IMR-90 (cell line): ENCODE measurements at places on chromosomes 3 and 15. TPM values are rescaled to one million over a fixed set of nuclear protein-coding genes. Genes with fewer than 3 reads are reported as not detected.

DNA sequence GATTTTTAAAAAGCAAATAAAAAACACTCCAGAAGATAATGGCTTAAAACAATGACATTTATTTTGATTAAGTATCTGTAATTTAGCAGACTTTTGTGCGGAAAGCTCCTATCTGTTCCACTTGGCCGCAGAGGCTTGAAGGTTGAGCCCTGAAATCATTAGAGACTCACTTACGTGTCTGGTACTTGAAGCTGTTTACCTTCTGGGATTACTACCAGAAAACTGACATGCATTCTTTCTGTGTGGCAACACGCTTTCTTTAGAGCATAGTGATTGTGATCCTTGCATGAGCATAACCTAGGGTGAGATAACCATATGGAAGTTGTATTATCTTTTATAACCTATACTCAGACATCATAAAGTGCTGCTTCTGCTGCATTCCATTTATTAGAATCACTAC lies 298.5 kb downstream of the SI start:
- DNase-seq = no peak

DNA sequence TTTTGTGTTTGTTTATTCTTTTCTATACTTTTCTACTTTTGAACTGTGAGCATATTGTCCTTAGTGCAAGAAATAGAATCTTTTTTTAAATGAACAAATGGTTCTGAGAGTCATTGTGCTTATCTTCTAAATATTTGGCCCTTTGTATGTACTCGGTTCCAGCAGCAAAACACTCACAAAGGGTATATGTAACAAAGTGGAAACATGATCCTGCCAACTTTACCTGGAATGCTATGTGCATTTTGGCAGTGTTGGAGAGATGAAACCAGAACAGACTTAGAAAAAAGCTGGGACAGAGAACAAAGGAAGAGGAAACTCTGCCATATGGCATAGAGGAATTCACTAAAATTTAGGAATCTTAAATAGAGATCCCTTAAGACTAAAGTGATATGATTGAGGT lies 150.1 kb downstream of the FGF12 start:
- DNase-seq = no peak

DNA sequence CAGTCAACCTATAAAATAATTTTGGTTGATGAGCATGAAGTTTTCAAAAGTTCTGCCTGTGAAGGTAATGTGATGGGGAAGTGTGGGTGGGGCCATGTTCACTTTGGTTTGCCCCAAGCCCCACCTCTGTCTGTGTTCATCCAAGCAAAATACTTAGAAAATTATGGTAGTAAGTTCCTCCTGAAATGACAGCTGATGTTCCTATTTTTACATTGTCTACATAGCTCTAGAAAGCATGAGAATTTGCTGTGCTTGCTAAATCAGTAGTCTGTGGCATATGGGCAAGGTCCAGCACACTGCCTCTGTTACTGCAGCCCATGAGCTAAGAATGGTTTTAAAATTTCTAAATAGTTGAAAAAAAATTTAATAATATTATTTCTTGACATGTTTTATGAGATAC lies 21.9 kb upstream of the CP start:
- DNase-seq = no peak

GRCh38 chr3:127149621-127150310 lies 43.2 kb upstream of the PRR23E start:
- DNase-seq = no peak

GRCh38 chr3:52052831-52053306 lies 3.5 kb downstream of the DUSP7 start:
- DNase-seq = peak; percentile 77

DNA sequence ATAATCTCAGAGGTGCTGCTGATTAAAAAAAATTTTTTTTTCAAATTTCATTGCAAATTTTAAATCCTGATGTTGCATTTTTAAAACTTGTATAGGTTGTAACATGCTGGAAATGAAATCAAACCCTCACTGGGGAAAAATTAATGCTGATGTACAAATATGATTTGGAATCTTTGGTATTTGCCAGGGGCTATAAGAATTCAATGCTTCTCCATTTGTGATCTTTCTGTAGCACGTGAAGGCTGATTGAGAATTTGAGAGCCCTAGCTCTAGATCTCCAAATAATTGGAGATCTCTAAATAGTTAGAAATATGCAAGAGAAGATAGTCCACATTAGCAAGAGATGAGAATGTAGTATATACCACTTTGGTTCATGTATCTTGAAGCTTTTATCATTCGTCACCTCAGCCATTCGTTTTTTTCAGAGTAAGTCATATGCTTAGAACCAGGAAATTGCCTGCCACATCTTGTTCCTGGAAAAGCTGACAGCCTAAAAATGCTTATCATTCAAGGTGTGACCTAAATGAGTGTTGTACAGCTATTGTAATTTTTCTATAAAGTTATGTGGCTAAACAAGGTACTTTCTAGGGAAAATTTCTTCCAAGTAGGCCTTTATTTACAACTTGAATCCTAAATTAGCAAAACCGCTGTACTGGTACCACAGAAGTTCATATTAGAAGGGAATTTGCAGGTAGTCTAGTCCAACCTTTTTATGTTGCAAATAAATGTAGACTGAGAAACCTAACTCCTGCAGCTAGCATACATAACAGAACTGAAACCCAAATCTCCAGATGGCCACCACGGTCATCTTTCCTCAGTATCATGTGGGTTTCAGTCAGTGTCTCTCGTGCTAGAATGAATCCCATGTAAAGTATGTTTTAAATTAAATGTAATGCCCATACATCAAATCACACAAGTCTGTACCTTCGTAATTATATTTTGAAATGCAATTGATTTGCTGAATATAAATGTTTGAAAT lies 48.5 kb downstream of the FNDC3B start:
- no peak for DNase-seq

DNA sequence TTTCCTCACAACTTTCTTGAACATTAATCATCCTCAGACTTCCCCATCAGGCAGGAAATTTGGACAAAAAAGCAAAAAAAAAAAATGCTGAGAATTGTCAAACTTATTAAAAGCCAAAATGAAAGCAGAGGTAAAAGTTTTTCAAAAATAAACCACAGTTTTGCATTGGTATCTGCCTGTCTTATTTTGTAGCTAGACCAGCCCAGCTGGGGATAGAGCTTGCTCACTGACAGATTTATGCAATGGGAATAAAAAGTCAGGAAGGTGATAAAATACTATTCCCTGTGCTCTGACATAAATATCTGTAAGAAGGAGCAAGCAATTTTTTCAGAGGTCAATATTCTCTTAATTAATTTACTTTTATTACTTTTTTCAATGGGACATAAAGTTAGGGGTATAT lies 1006.7 kb upstream of the ALCAM start:
- DNase-seq = no peak

GRCh38 chr3:23240171-23240785 lies 37.2 kb downstream of the UBE2E2 start:
- DNase-seq = no peak

TRH gene
- not detected in 2 replicates for polyA plus RNA-seq

PIAS1 gene
- 20.0 and 20.9 TPM in 2 replicates for polyA plus RNA-seq
